ENCODE measurements at places on chromosomes 1 and 21.
A peak's percentile ranks its signal among the peaks of the same experiment; 100 is the strongest.

GRCh38 chr1:235767795-235768194 is 98.9 kb downstream of the LYST start:
- peak; percentile 20 for DNase-seq

- DNase-seq = no peak
These were observed 200.7 kb upstream of the GRIK3 start for GRCh38 chr1:37234941-37235418.

- DNase-seq = no peak
These were observed 14.1 kb downstream of the PEA15 start for GRCh38 chr1:160219062-160219929.

DNA sequence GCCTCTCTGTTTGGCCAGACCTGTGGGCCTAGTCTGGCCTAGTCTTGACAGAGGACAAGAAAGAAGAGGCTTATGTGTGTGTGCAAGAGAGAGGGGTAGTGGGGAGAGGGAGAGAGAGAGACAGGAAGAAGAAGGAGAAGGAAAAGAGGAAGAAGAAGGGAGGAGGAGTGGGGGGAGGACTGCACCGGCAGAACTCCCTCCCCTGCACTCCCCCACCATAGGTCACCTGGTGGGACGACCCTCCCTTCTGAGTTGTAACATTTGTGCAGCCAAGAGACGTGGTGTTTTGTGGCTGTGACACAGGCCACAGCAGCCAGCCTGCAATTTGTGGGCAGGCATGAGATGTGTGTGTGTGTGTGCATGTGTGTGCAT is 4.3 kb downstream of the INAVA start:
- DNase-seq = no peak

- no peak for DNase-seq
These were observed 37.2 kb downstream of the FCRL5 start for GRCh38 chr1:157515141-157515540.

- DNase-seq = no peak
These were observed 478.2 kb downstream of the NPHP4 start for GRCh38 chr1:5513846-5514526.

- no peak for DNase-seq
These were observed 43.9 kb downstream of the TGFBR3 start for GRCh38 chr1:91842056-91842455.

- no peak for DNase-seq
These were observed 39.2 kb upstream of the COL18A1 start for GRCh38 chr21:45365608-45366241.

DNA sequence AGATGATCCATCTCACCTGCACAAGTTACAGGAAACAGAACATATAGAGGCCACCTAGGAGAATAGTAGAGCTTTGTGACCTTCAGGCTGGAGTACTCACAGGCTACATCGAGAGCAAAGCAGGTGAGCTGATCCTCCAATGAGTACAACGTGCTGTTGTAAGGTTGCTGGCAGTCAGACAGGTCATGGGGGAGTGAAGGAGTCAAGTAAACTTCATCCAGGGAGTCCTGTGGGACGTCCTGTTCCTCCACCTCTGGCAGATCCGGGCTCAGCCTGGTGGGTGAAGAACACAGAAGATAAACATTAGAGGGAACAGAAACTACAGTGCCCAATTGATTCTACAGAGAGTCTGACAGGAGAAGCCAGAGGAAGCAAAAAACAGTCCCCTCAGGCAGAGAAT is 62.5 kb downstream of the PRKAB2 start:
- DNase-seq = no peak

GRCh38 chr21:39818557-39818956 is 48.7 kb upstream of the PCP4 start:
- no peak for DNase-seq

- no peak for DNase-seq
These were observed 4.2 kb downstream of the SDC3 start for GRCh38 chr1:30904191-30904961.

DNA sequence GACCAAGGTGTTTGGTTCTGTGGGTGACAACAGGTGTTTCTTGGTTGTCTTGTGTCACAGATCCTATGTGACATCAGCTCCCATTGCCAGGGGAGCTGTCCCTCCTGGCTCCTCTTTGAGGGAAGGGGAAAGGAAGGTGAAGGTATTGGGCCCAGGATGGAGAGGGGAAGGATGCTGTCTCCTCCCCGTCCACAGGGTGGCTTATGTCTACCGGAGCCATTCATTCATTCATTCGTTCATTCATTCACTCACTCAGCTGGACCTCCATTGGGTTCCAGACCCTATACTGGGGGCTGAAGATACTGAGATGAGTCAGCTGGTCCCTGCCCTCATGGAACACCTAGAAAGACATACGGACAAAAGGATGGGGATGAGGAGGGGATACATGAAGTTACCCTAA is 38.9 kb downstream of the EPHB2 start:
- no peak for DNase-seq

GRCh38 chr21:26800970-26801431 is 44.2 kb downstream of the ADAMTS1 start:
- no peak for DNase-seq

DNA sequence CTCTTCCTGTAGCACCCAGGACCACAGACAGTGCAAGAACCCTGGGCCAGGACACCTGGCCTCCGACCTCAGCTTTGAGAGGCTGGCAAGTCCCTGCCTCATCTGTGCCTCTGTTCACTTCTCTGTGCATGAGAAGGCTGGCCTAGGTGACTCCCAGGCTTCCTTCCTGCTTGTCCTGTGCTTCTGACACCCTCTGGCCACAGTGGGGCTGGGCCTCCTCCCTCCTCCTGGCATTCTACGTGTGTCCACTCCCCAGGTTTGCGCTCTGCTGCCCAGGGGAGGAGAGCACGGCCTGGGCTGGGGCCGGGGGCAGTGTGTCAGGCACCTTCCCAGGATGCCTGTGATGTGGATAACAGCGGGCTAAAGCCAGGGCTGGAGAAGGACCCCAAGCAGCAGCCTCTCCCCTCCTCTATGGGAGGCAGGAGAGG is 30.3 kb upstream of the PKP1 start:
- no peak for DNase-seq

DNA sequence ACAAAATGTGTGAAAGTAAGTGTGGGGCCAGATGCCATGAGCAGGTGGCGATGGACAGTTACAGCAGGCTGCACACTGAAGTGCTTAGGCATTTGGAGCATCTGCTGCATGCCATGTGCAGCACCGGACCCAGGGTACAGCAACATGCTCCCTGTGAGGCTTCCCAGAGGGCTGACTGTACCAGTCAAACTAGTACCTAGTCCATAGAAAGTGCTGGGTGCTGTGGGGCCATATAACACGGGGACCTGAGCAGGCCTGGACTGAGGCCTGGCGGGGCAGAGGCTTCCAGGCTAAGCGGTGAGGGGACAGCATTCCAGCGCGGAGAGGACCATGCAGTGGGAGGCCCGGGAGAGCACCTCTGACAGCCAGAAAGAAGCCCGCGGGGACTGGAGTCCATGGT is 29.9 kb upstream of the PKP1 start:
- DNase-seq = no peak
